ENCODE measurements at places on chromosomes 4 and X.

DNA sequence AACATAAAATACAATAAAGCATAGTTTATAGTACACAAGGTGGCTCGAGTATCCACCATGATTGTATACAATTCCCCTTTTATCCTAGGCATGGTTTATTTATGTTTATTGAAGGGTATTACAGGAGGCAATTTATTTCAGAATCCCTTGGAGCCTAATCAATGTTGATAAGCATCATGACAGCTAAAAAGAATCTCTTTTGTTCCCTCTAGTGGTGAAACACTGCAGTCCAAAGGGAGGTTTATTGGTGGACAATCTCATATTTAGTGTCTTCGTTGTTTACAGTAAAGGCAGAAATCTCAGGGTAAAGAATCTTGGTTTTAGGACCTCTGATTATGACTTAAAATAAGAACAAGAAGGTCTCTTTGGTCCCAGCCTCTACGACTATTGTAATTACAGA, 1712.5 kb downstream of the C4orf33 start:
- no peak for DNase-seq

- DNase-seq = no peak
These were observed 10.5 kb upstream of the SLC39A8 start for GRCh38 chr4:102355748-102356147.

DNA sequence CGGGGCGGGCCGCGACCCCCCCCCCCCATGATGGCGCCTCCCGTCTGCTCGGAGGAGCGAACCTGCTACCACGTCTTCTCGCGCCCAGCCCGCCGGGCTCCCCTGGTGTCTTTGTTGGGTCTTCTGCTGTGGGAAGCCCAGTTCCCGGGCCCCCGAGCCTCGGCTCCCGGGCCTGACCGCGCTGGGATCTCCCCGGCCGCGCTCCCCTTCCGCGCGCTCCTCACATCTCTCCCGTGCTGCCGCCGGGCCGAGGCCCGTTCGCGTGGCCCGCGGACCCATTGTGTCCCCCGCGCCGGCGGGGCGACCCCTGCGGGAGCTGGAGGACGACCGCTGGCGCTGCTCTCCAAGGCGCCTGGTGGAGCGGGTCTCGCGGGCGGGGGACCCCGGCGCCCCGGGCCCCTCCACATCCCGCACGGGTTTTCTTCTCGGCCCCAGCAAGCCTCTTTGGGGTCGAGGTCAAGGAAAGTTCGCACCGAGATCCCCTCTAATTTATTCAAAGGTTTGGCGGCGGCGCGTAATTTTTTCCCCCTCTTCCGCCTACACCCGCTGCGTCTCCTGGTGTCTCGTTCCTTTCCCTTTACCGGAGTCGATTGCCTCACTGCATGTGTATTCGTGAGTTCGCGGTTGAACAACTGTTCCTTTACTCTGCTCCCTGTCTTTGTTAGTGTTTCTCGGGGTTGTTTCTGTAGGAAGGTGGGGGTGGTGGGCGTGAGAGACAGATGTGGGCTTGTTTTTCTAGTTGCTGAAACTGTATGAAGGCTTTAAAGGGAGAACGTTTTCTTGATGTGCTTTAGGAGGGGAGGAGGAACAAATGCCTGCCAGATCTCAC, 770 bp downstream of the SMAD1 start:
- DNase-seq = peak; percentile 49

DNA sequence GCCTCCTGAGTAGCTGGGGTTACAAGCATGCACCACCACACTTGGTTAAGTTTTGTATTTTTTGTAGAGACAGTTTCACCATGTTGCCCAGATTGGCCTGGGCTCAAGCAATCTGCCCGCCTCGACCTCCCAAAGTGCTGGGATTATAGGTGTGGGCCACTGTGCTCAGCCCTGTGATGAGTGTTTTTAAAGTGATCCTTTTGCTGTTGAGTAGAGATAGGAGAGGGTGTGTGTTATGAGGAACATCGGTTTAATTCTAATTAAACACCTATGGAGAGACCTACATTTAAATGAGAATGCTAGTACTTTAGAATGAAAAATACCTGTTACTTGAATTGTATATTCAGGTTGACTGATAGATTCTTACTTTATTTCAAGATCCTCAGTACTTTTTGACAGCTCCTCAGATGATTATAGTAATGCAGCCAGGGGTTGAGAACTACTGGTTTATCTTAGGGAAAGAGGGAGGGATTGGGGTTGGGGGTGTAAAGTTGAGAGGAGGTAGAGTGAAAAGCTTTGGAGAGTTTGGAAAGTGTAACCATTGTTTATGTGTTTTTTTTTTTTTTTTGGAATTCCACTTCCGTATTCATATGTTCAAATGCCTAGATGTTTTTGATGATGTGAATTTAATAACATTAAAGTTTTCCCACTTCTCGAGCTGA, 36.8 kb upstream of the DCK start:
- no peak for DNase-seq

Data from right lobe of liver (tissue), 6 donors.